ENCODE measurements at places on chromosomes 5 and 9.

DNA sequence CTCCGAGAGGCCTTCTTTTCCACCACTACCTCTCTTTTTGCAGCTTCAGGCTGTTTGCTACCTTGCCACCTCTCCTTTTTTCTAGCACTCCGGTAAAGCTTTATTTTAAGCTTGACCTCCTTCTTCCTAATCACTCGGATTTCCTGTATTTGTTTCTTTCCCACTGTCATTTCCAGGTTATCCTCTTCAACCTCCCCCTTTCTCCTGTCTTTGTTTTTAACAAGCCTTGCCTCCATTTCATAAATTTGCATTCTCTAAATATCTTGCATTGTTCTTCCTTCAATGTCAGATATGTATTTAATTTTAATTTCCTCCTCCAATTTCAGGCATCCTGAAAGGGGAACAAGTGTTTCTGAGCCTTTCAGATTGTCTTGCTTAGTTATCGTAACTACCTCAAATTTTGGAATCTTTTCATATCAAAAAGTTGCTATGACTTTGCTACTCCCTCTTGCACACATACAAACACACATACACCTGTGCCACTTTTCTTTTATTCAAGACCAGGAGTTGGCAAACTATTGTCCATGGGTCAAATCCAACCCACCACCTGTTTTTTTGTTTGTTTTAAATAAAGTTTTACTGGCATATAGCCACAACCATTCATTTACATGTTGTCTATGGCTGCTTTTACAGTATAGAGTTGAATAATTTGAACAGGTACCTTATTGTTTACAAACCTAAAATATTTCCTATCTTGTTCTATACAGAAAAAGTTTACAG, 22.7 kb downstream of the DPYSL3 start:
- no peak for DNase-seq

GRCh38 chr5:37888476-37888875, 48.6 kb upstream of the GDNF start:
- no peak for DNase-seq

GRCh38 chr5:149793256-149793550, 63.1 kb downstream of the PPARGC1B start:
- no peak for DNase-seq

DNA sequence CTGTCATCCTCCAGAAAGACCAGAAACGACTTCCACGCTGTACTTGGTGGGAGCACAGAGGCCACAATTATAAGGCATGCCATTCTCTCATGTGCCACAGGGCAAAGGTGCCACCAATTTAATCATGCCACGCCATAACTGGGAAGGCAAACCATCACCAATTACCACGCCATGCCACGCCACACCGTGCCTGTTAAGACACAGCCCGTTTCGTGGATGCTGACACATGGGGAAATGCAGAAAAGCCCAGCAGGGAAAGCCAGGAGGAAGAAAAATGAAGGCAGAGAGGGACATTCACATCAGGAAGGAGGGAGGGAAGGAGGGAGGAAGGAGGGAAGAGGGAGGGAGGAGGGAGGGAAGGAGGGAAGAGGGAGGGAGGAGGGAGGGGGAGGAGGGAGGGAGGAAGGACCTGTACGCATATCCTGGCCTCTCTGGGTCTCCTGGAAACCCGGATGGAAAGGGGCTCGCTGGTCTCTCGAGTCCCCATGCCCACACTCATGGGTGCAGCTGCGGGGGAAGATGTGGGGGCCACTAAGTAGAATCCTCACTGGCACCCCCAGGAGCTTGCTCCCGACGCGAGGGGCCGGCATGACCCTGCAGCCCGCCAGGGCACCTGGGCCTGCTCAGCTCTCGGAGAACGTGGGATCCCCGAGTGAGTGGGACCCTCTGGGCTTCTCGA, 61.7 kb upstream of the UBAC1 start:
- DNase-seq: no peak

- DNase-seq: no peak
Observed at GRCh38 chr5:111950660-111951059, 193.7 kb upstream of the NREP start.

DNA sequence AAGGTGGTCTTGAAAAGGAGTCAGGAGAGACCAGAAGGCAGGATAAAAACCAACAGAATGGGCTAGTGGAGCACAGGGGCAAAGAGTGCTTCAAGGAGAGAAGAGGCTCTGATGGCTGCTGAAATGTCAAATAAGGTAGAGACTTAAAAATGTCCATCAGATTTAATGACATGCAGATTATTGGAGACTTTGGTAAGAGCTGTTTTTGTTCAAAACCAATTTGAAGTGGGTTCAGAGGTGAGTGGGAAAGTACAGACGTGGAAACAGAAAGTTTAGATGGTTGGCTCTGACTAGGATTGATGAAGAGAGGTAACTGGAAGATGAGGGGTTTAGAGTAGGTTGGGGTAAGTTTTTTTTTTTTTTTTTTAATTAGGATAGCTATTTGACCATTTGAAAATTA, 14.1 kb downstream of the SLC25A46 start:
- DNase-seq: no peak

- DNase-seq: no peak
Observed at GRCh38 chr9:138068601-138069035, 191.0 kb downstream of the CACNA1B start.

DNA sequence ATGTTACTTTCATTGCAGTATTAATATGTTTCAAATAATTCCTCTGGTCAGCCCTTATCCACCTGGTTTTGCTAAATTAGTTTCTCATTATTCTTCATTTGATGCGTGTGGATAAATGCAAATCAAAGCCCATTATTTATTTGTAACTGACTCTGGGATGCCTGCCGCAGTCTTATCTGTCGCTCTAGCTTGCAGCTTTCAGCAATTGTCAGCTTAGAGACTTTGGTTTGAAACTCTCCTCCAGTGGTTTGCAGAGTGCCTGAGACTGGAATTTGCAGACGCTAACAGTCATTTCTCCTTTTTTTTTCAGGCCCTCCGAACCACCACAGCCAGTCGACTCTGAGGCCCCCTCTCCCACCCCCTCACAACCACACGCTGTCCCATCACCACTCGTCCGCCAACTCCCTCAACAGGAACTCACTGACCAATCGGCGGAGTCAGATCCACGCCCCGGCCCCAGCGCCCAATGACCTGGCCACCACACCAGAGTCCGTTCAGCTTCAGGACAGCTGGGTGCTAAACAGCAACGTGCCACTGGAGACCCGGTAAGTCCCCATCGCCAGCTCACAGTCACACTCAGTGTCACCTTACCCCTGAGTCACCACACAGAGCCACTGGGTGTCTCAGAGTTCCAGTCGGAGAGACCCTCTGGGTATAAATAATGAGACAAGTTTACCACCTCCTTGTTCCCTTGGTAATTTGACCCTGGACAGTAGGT, 339.0 kb upstream of the WWC1 start:
- DNase-seq: no peak

DNA sequence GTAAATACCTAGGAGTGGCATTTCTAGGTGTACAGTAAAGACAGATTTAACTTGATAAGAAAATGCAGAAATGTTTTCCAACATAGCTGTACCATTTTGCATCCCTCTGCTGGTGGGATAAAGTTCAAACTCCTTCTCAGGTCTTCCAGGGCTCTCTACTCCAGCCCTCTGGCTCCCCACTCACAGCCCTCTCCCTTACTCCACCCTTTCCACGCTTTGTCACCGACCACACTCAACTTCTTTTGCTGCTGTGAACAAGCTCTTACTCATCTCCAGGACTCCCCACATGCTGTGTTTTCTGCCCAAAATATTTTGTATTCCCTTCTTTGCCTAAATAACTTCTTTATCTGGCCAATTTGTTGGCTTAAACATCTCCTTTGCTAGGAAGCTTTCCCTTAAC, 90.6 kb upstream of the OSMR start:
- no peak for DNase-seq

GRCh38 chr5:71907608-71908145, 188.6 kb downstream of the CARTPT start:
- no peak for DNase-seq

- DNase-seq: no peak
Observed at GRCh38 chr9:83986195-83986594, 5.6 kb downstream of the RMI1 start.

- no peak for DNase-seq
Observed at GRCh38 chr5:140273401-140273877, 29.5 kb downstream of the PFDN1 start.

GRCh38 chr9:119961774-119962424, 592.7 kb upstream of the BRINP1 start:
- no peak for DNase-seq

DNA sequence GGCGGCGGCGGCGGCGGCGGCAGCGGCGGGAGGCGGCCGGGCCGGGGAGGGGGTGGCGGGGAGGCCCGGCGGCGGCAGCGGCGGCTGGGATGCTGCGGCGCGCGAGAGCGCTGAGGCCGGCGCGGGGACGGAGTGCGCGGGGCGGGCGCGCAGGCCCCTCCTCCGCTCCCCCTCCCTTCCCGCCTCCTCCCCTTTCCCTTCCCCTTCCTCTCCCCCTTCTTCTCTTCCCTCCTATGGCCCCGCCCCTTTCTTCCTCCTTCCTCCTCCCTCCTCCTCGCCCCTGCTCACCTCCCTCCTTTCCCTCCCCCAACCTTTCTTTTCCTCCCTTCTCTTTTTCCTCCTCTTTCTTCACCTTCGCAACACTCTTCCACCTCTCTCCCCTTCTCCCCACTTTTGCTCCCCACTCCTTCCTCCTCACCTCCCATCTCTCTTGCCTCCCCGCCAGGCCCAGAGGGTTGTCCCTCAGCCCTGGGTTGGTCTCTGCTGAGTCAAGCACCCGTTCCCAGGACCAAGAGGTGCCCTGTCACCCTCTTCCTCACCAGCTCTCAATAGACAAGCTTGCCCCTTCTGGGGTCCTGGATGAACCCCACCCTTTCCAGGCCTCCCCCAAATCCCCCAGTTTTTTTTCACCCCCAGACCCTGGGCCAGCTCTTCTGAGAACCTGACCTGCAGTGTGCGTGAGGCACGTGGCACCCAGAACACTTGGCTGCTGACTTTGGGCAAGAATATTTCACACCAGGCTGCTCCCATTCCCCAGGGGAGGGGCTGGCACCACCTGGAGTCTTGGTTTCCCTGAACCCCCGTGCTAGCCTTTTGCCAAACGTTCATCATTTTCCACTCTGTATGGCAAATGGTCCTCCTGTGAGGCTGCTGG, at the start of gene SEMA4D:
TSS of gene SEMA4D (minus strand) at position 136 of the 874 bp plus-strand sequence. CDS start 92,657 bp downstream, outside the sequence.
- no peak for DNase-seq

- no peak for DNase-seq
Observed at GRCh38 chr5:131528682-131529081, 106.3 kb downstream of the RAPGEF6 start.

DNA sequence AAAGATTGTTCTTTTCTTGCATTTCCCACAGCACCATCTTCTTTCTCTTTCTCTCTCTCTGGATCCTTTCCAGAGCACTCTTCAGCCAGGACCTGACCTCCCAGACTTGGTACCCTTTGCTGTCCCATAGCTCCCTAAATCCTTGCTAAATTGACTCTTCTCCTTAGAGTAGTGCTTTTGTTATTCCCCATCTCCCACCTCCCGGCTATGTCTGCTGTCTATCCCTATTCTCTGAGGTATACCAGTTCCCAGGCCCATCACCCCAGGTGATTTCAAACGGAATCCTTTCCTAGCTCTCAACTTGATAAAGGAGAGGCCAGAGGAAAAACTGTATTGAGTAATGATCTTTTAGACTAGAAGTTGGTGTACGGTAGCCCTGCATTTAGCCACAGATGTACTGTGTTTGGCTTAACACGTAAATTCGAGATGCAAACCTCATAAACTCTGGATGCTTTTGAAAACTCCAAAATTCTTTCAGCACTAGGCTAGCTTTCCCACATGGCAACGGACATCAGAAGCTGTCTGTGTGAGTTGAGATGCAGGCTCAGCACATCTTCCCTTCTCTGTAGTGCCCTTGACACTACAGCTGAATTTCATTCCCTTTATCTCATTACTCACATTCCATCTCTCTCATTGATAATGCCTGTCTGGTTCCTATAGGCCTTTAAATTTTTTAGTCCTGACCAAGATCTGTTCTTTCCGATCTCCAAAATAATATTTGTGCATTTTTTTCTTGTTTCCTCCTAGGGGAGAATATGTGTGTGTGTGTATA, 320.8 kb upstream of the ITGA1 start:
- DNase-seq: no peak

- DNase-seq: no peak
Observed at GRCh38 chr9:38443597-38443996, 19.3 kb upstream of the IGFBPL1 start.

DNA sequence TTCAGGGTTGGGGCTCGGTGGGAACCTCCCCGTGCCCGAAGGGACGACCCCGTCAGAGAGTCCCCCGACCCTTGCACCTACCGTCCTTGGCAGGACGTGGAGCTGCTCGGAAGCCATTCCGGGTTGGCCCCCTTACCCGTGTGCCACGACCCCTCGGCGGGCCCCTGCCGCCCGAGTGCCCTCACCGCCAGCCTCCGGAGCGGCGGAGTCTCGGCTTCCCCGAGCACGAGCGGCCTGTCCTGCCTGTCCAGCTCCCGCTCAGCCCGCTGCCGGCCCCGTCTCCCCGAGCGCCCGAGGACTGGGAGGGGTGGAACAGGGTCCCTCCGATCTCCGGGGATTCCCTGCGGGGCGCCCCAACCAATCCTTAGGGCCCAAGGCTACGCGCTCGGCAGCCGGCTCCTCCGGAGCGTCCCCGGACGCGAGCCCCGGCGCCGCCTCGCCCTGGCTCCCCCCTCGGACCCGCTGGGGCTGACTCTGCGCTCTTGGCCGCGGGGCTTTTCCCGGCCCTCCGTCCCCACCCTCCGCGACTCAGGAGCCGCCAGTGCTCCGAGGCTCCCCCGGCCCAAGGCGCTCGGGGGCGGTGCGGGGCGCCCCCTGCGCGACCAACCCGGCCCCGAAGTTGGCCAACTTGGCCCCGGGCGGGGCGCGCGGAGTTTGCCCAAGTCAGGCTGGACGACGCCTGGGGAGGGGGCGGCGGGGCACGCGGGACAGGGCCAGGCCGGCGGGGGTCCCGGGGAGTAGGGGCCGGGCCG, 654 bp downstream of the ADAMTS2 start:
- no peak for DNase-seq

GRCh38 chr5:1056611-1057484, 48.2 kb downstream of the NKD2 start:
- DNase-seq: no peak

DNA sequence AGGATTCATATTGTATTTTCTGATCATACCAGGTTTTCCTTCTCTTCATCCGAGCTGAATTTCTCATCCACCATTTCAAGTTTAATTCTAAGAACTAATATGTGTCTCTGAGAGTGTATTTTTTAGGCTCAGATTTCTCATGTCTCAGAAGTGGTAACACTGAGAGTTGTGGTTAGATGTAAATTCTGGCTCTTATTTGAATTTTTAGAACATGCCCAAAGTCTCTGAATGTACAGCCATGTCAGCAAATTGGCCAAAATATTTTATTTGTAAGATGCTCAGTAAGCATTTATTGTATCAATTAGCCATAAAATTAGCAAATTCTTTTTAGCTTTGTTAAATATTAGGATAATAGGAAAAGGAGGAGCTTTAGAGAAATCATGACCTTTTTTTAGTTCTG, 16.6 kb downstream of the SV2C start:
- DNase-seq: no peak

DNA sequence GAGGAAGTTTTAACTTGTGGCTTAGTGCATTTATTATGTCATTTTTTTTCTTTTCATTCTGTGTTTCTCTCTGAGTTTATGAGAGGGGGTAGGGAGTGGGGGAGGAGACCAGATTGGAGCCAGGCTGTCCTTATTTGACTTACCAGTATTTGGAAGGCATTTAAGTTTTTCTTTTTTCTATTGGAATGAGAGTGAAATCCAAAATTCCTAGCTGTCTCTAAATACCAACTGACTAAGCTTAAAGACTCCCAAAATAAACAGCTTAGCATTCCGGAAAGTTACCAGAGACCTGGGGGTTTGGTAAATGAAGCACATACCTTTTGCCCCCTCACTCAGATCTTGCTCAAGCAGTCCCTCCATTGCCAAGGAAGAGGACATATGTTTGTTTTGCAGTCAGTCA, 581.9 kb upstream of the BRINP1 start:
- no peak for DNase-seq
